Left lobe of liver (tissue), 2 donors: ENCODE measurements at places on chromosomes 5 and 9. TPM values are rescaled to one million over a fixed set of nuclear protein-coding genes. Genes with fewer than 3 reads are reported as not detected.

- peak; percentile 46 for DNase-seq
These were observed 43.8 kb upstream of the CTSL start for GRCh38 chr9:87682085-87682484.

Gene C9orf72
- 5.6 TPM for total RNA-seq

DNA sequence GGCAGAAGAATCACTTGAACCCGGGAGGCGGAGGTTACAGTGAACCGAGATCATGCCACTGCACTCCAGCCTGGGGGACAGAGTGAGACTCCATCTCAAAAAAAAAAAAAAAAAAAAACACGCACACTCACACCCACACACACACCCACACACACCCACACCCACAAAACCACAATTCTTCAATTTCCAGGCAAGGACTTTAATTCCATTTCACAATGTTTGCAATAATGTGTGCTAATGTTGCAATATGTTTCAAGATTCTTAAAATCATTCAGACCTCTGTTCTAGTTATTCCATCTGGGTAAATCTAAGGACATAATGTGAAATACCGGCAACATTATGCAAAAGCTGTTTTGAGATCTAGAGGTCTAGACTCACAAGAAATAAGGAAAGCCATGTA, 28.3 kb downstream of the CCDC69 start:
- DNase-seq: peak; percentile 45

DNA sequence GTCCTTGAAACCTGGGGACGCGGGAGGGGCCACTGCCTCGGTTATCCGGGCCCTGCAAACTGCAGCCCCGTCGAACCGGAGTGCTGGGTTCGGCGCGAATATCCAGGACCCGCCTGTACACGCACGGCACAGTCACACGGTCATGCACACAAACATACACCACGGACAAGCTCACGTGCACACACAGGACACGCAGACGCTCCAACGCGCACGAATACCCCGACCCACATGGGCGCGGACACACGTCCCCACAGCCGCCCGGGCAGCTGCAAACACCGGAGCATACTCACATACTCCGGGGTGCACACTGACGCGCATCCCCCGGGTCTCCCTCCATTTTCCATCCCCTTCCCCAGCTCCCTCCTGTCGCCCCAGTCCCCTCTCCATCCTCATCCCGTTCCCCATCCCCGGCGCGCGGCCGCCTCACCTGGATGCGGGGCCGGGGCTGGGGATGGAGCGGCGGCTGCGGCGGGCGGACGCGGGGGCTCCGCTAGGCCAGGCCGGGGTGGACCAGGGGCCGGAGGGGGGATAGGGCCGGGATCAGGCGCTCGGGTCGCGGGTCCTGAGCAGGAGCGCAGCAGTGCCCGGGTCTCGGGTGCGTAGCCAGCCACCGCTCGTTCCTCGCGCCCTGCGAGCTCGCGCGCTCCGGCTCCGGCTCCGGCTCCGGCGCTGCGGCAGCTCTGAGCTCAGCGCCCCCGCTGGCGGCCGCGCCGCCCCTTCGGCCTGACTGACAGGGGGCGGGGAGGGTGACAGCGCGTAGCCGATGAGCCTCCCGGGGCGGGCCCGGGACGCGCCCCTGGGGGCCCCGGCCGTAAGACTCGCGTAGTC, at the start of the genes EIF4E1B and SNCB:
TSS of gene EIF4E1B (plus strand) at position 823 of the 828 bp plus-strand sequence. CDS start 12,113 bp downstream, outside the sequence.
TSS of gene SNCB (minus strand) at position 682 of the 828 bp plus-strand sequence. CDS start 880 bp downstream, outside the sequence.
- DNase-seq: no peak

Gene DPYSL3
- total RNA-seq: 1.6 TPM

GRCh38 chr5:32520356-32520755, 65.0 kb upstream of the SUB1 start:
- no peak for DNase-seq

- DNase-seq: no peak
These were observed 1.3 kb downstream of the RANBP3L start for GRCh38 chr5:36300191-36300926.

Gene NR5A1
- 0.40 TPM for total RNA-seq

Gene MIGA2
- 22.1 TPM for total RNA-seq

Gene TMEM215
- not detected for total RNA-seq

DNA sequence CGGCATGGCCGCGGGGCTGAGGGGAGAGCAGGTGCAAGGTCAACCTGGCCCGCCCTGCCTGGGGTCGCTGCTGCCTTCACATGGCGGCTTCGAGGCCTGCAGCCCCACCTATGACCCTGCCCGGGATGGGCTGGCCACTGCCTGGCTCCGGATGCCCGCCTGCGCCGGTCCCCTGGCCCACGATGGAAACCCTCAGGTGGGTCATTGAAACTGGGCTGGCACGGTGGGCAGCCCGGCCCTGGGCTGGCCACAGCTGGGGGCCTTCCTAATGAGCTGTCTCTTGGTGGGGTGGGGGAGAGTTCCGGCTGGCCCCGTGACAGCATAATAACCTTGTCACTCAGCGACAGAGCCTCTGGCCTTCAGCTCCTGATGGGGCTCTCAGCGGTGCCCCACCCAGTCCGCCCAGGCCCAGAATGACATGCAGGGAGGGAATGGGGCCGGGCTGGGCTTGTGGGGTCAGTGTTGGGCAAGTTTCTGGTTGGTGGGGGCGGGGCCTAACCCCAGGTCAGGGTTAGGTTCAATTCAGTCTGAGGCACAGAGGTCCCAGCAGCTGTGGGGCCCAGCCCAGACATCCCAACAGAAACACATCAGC, at the start of gene CCDC187:
TSS of gene CCDC187 (minus strand) at position 270 of the 592 bp plus-strand sequence. CDS start at position 6, 264 bp downstream.
- DNase-seq: no peak

DNA sequence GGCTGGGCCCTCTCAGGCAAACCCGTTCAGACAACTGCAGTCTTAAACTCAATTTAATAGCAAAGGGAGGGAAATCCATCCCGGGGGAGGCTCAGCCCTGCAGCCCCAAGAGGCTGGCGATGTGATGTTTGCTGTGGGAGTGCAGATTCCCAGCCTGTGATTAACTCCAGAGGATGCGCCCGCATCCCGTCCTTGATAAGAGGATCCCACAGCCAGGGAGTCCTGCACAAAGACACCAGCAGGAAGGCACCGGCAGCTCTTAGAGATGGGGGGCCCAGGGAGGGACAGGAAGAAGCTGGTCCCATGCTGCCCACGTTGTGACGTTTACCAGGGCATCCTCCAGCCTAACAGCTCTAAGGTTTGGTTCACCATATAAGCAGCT, 64.7 kb downstream of the MRPL36 start:
- DNase-seq: peak; percentile 31

- no peak for DNase-seq
These were observed 79.6 kb downstream of the CYFIP2 start for GRCh38 chr5:157345485-157345884.

GRCh38 chr9:92717201-92718085, 47.2 kb downstream of the BICD2 start:
- no peak for DNase-seq

- DNase-seq: no peak
These were observed 21.6 kb upstream of the GRPEL2 start for GRCh38 chr5:149323621-149324205.

Gene YTHDC2
- 12.5 TPM for total RNA-seq

- no peak for DNase-seq
These were observed 13.4 kb upstream of the CCNJL start for GRCh38 chr5:160325716-160326115.

Gene DCAF10
- 17.3 TPM for total RNA-seq

GRCh38 chr9:4009006-4009511, 290.8 kb downstream of the GLIS3 start:
- DNase-seq: no peak

Gene TNFSF8
- total RNA-seq: 0.33 TPM

GRCh38 chr5:73066466-73066865, 53.9 kb upstream of the TMEM171 start:
- no peak for DNase-seq

- no peak for DNase-seq
These were observed 81.9 kb downstream of the PALM2AKAP2 start for GRCh38 chr9:109861918-109862317.

GRCh38 chr5:126464959-126465358, 41.8 kb downstream of the GRAMD2B start:
- no peak for DNase-seq

Gene RORB
- 0.05 TPM for total RNA-seq

GRCh38 chr9:32526041-32526706, at the start of gene RIGI:
TSS of gene RIGI (minus strand) at chr9:32526196. CDS start at chr9:32526166, 30 bp downstream.
- DNase-seq: peak; percentile 95

Gene OR1Q1
- total RNA-seq: not detected

Gene STARD4
- 8.2 TPM for total RNA-seq

GRCh38 chr5:93715327-93715726, 26.1 kb downstream of the POU5F2 start:
- DNase-seq: no peak

DNA sequence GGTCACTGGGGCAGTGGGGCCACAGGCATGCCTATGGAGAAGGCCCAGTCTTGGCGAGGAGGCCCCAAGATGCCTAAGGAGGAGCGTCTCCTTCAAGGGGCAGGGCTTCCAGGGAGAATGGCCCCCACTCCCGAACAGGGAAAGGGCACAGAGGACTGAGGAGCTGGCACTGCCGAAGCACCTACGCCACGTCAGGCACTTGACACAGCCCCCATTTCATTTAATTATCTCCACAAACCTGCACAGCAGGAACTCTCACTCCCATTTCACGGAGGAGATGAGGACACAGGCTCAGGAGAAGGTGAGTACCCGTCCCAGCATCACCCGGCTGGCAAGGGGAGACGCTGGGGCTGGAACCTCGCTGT, 26.0 kb downstream of the EGR1 start:
- no peak for DNase-seq

DNA sequence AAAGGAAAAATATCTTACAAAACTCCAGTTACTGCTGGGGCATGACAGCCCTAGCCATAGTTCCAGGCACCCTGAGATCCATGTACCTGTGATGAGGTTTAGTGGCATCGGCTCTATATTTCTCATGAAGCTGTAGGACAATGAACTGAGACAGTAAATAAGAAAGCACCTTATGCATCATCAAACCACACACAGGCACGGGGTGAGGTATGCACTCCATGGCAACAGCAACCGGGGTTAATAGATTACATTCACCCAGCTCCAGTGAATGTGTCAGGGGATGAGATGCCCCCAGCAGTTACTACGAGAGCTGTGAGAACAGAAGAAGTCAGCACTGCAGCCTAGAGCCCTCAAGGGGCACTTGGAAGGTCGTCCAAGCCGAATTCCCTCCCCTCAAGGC, 162.0 kb upstream of the S1PR3 start:
- no peak for DNase-seq

DNA sequence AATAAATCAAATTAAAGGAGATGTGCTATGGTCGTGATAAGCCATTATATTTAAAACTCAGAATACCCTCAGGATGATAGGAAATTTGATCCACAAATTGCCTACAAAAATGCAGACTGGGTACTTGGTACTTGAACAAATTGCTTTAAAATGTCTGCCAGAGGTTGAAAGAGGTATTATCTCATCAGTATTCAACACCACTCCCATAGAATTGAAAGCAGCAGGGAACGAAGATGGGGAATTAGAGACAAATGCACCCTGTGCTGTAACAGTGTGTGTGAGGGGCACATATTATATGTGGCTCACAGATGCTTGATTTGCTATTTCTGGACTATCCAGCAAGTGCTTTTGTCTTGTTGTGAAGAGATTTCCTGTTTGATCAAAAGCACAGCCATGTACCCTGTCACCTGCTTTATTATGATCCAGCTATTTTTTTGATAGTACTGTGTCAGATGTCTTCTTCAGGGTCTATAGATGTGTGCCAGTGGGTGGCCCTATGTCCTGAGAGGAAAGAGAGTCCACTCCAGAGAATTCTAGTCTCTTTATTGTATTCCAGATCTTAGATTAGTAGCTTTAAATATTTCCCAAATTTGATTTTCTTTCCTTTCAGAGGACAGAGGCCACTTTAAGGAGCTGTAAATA, 120.1 kb downstream of the XRCC4 start:
- DNase-seq: no peak

Gene MEGF10
- 1.4 TPM for total RNA-seq

- DNase-seq: no peak
These were observed 38.6 kb downstream of the ZNF366 start for GRCh38 chr5:72468606-72469005.

- DNase-seq: no peak
These were observed 269.4 kb upstream of the PANK3 start for GRCh38 chr5:168848569-168848968.

GRCh38 chr5:177446200-177447065, at the start of gene PRR7:
TSS of gene PRR7 (plus strand) at chr5:177446814. CDS start at chr5:177455068, 8,254 bp downstream.
- no peak for DNase-seq
